Left lung (tissue), 14 donors: ENCODE measurements at places on chromosomes 5 and 9. TPM values are rescaled to one million over a fixed set of nuclear protein-coding genes. Genes with fewer than 3 reads are reported as not detected.

DNA sequence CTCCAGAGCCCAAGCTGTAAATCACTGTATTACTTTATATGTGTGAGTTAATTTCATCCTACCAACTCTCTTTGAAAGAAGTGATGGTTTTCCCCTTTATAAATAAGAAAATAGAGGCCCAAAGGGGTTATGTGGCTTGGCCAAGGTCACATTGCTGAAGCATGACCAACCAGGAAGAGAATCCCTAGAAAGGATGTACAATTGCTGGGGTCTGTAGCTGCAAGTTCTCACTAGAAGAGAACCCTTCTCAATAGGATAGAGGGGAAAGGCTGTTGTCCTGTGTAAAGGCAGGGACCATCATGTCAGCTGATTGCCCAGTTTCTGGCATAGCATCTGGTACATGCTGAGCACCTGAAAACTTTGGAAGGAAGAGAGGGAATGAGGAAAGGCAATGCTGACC lies 39.0 kb upstream of the FAT2 start:
- H3K4me1 ChIP-seq, result no peaks in the 10 kb centered on the region
- no peaks in the 10 kb centered on the region for H3K27me3 ChIP-seq
- DNase-seq, result no peak
- no peaks in the 10 kb centered on the region for H3K36me3 ChIP-seq

DNA sequence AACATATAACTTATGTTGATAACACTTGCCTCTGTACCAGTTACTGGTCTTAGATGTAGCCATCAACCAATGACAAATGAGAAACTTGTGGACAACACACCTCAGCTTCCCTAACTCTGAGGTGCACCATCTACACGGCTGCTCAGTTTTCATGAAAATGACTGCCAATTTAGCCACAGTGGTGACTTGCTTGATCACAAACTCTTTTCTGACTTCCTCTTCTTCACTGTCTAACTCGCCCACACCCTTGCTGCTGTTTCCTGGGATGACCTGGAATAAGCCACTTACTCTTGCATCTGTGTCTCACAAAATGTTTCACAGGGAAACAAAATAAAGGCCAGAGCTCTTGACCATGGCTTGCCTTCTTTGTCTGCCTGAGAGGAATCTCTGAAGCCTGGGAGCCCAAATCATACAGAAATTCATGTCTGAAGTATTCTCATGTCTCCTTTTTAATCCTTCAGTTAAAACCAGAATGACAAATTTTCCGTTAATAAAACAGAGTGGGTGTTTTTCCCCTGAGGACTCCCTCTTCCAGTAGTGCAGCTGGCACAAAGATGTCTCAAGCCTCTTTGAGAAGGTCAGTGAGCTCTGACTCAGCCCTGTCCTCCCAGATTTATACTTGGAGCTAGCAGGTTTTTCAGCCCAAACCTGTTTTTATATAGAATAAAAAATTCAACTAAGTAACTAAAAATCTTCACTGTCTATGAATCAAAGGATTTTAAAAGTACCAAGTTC lies 126.5 kb upstream of the PAM start:
- H3K36me3 ChIP-seq, result no peaks in the 10 kb centered on the region
- H3K27me3 ChIP-seq, result no peaks in the 10 kb centered on the region
- no peaks in the 10 kb centered on the region for H3K4me1 ChIP-seq

DNA sequence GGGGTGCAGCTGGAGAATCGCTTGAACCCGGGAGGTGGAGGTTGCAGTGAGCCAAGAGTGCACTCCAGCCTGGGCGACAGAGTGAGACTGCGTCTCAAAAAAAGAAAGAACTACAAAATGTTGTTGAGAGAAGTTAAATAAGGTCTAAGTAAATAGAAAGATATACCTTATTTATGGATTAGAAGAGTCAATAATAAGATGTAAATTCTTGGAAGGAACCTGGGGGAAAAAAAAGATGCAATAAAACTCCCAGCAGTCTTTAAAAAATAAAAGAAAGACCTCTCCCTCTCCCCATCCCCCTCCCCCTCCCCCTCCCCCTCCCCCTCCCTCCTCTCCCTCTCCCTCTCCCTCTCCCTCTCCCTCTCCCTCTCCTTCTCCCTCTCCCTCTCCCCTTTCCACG lies 15.5 kb upstream of the FAF2 start:
- H3K4me1 ChIP-seq, result peaks cover 5% of the 10 kb centered on the region
- no peaks in the 10 kb centered on the region for H3K27me3 ChIP-seq
- no peak overlapping the region for H3K4me3 ChIP-seq
- H3K27ac ChIP-seq, result no peak overlapping the region
- no peaks in the 10 kb centered on the region for H3K36me3 ChIP-seq

DNA sequence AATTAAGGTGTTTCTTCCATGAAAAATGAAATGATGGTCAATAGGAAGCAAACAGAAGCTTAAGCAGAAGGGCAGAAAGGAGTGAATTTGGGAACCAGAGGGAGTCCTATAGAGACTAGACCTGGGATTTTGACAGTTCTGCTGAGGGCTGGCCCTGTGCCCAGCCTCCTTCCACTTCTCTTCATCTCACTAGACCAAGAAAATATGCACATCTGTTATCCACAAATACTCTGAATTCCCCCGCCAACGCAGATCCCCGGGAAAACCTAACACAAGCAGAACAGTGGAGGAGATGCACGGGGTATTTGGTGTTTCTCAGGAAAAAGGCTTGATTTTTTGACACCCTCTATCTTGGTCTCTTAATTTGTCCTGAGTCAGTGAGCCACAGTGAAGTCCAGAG lies 22.7 kb downstream of the GRIA1 start:
- no peaks in the 10 kb centered on the region for H3K36me3 ChIP-seq
- H3K27me3 ChIP-seq, result no peaks in the 10 kb centered on the region
- H3K4me1 ChIP-seq, result no peaks in the 10 kb centered on the region
- no peak for DNase-seq

The FOXD4L5 gene
- total RNA-seq, result not detected

DNA sequence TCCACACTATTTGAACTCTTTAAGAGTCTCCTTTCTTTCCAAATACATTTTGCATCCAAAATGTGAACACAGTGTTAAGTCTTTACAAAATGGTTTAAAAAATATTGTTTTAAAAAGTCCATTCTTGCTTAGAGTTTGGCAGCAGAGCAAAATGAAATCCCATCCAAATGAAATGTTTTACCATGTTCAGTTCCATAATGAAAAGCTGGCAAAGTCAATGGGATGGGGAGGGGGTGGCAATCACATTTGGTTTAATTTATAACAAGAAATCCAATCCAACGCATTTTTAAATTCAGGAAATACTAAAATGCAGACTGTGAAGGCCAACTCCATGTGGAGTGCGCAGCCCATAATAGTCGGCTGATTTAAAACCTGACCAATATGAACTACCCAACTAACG lies 39.4 kb downstream of the MRPL36 start:
- DNase-seq, result no peak
- H3K27me3 ChIP-seq, result no peaks in the 10 kb centered on the region
- no peaks in the 10 kb centered on the region for H3K4me1 ChIP-seq
- H3K27ac ChIP-seq, result no peak overlapping the region
- H3K36me3 ChIP-seq, result no peaks in the 10 kb centered on the region
- no peak overlapping the region for H3K4me3 ChIP-seq

DNA sequence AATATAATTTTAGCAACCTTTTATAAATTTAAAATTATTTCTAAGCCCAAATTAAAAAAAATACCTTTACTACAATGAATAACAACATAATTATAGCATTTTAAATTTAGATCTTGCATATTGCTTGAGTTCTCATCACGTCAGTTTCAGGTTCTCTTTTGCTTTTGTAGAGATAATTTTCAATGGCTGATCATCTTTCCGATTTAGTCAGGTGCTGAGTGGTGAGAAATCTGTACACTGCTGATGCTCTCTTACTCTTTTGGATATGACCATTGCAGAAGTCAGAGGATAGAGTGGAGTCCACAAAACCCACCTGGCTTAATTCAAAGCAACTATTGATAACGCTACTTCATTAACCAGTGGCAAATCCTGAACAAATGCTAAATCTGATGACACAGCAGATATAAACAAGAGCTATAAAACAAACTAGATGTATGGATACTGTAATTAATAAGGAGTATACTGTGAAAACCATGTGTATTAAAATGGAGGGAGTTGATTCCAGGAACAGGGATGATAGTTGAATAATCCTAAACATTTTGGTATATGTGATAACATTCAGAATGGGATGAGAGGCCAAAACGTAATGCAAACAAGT lies 394.8 kb downstream of the CSNK1G3 start:
- no peaks in the 10 kb centered on the region for H3K27me3 ChIP-seq
- H3K4me3 ChIP-seq, result no peak overlapping the region
- H3K4me1 ChIP-seq, result no peaks in the 10 kb centered on the region
- no peaks in the 10 kb centered on the region for H3K36me3 ChIP-seq
- no peak for DNase-seq

GRCh38 chr9:14349447-14350348 lies 35.8 kb upstream of the NFIB start:
- peaks cover 36% of the 10 kb centered on the region for H3K4me1 ChIP-seq
- H3K27ac ChIP-seq, result peak overlapping the region; percentile 74
- peak overlapping the region; percentile 14 for H3K4me3 ChIP-seq
- DNase-seq, result no peak

The PTGDS gene
- total RNA-seq, result 133 TPM

The MFAP3 gene
- 34.3 TPM for total RNA-seq

DNA sequence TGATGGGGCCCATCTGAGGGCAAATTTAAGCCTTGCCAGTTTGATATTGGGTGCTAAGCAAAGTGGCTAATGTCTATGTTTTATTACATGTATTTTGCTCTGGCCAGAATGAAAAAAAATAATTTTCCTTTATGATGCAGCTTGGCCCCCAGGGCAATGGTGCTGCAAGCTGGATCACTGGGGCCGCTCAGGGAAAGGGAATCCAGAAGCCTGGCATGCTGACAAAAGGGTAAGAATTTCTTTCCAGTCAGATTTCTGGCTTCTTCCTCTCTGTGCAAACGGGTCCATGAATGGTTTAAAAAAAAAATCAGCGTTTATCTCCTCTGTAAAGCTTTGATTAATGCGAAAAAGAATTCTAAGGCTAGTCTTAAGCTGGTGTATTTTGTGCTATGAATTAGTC lies 138.4 kb downstream of the MAPKAP1 start:
- H3K36me3 ChIP-seq, result no peaks in the 10 kb centered on the region
- no peaks in the 10 kb centered on the region for H3K27me3 ChIP-seq
- H3K4me1 ChIP-seq, result no peaks in the 10 kb centered on the region
- no peak for DNase-seq
- H3K4me3 ChIP-seq, result no peak overlapping the region
- no peak overlapping the region for H3K27ac ChIP-seq

The PPP2R2B gene
- total RNA-seq, result 1.5 TPM

DNA sequence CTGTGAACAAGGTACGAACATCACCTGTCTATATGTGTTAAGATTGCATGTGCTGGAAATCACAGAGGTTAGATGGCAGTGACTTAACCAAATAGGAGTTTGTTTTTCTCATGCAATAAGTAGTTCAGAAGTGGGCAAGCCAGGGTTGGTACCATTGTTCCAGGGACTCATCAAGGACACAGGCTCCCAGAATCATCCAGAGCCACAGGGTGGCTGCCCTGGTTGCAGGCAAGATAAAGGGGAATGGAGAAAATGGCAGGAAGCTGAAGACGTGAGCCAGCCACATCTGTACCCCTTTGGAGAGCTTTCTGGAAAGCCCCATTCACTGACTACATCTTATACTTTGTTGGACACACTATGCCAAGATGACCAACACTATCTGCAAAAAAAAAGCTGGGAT lies 126.0 kb upstream of the IL12B start:
- no peak overlapping the region for H3K4me3 ChIP-seq
- H3K36me3 ChIP-seq, result no peaks in the 10 kb centered on the region
- no peak for DNase-seq
- H3K4me1 ChIP-seq, result no peaks in the 10 kb centered on the region
